K562 (cell line): ENCODE measurements at places on chromosomes 16 and 17. TPM values are rescaled to one million over a fixed set of nuclear protein-coding genes. Genes with fewer than 3 reads are reported as not detected.

DNA sequence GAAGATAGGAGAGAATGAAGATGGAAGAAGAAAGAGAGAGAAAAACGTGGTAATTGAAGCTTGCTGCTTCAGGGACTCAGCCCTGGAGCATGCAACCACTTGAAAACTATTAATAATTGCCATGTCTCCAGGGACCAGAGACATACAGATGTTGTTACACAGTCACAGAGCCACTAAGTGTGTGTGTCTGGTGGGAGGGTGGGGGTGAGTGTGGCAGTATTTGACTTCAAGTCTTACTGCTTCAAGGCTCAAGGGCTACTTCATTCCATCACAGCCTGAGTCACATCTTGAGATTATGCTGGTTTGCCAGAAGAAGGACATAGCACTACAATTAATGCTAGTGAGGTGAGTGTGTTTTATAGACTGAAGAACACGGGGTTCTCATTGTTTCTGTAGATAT, 202.2 kb downstream of the CDH8 start:
- H3K27me3 ChIP-seq = no peaks in the 10 kb centered on the region
- DNase-seq = no peak
- no peak overlapping the region for H3K4me3 ChIP-seq
- H3K36me3 ChIP-seq = no peaks in the 10 kb centered on the region

DNA sequence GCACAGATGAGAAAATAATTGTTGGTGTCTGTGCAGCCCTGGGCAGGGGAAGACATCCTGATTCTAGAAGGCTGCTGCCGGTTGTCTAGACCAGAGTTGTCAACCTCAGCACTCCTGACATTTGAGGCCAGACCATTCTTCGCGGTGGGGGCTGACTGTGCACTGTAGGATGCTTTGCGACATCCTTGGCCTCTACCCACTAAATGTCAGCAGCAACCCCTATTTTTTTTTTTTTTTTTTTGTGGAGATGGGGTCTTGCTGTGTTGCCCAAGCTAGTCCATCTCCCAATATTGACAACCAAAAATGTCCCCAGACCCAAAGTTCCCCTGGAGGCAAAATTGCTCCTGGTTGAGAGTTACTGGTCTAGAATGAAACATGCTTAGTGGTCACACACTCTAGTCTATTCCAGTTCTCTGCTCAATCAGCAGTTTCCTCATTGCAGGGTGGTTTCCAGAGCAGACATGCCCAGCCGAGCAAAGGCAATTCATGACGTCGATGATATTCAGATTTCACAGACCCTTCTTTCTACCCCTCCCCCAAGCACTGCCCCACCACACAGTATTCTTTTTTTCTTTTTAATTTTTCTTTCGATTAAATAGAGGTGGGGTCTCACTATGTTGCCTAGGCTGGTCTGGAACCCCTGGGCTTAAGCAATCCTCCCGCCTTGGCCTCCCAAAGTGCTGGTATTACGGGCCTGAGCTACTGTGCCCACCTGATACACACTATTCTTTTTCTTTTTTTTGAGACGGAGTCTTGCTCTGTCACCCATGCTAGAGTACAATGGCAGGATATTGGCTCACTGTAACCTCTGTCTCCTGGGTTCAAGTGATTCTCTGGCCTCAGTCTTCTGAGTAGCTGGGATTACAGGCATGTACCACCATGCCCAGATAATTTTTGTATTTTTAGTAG, 9.0 kb downstream of the C17orf99 start:
- H3K4me3 ChIP-seq = no peak overlapping the region
- no peak for DNase-seq
- H3K27ac ChIP-seq = no peak overlapping the region

- no peaks in the 10 kb centered on the region for H3K27me3 ChIP-seq
- H3K27ac ChIP-seq = no peak overlapping the region
- no peak for DNase-seq
- peaks cover 3% of the 10 kb centered on the region; the same call in 1 of the 2 replicates for H3K4me1 ChIP-seq
- H3K4me3 ChIP-seq = no peak overlapping the region
Measured at GRCh38 chr16:11042191-11042590, 97.8 kb downstream of the CLEC16A start.

The PLD6 gene
- total RNA-seq = 12.5 and 13.3 TPM in 2 replicates

- no peak overlapping the region for H3K27ac ChIP-seq
- DNase-seq = peak; percentile 71
- H3K27me3 ChIP-seq = no peaks in the 10 kb centered on the region
Measured at GRCh38 chr17:74089869-74090464, 113.5 kb upstream of the RPL38 start.

The CWC25 gene
- 16.5 and 17.4 TPM in 2 replicates for total RNA-seq

DNA sequence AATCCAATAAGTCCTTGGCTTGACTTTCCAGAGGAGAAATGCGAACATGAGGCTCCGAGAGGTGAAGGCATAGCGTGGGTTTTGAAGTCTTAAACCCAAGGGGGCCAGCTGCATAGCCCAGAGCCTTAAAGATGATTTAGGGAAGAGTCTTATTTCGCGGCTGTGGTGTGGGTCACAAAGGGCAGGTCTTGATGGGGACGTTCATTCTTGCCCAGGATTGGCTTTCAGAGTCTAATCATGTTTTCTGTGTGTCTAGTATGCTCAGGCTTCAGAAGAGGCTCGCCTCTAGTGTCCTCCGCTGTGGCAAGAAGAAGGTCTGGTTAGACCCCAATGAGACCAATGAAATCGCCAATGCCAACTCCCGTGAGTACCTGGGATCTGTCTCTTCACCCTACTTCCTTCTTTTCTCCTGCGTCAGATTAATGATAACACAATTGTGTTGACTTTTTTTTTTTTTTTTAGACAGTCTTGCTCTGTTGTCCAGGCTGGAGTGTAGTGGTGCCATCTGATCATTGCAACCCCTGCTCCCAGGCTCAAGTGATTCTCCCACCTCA, 951 bp downstream of the RPL19 start:
- peaks cover 34% of the 10 kb centered on the region for H3K4me1 ChIP-seq
- H3K36me3 ChIP-seq = peaks cover 46% of the 10 kb centered on the region
- peak overlapping the region; percentile 73 for H3K4me3 ChIP-seq
- peak overlapping the region; percentile 99 for H3K27ac ChIP-seq

DNA sequence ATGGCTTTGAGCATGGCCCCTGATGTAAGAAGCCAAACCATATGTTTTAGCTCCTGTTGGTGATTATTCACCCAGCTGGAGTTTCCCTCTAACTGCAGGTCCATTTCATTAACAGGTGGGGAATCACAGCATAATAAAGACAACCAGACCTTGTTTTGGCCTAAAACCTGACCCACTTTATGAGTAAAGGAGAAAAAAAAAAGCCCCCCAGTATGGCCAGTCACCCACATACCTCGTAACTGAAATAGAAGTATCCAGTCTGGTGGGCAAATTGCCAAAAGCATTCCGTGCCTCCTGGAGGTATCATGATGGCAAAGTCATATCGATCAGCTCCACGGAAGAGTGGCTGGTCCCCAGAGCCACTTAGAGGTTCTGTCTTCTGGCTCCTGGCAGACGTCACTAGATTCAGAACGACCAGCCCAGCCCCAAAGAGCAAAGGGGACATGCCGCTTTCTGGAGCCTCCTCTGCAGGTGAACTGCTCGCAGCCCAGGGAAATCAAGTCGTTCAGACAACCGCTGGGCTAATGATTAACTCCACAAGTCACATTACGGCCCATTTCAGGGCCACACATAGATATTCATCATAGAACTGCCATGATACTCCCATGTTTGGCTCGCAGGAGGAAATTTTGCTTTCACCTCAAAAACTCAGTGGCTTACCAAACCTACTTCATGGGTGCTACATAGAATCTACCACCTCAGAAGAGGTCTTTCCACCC, at the start of gene TMED6:
Gene TMED6, minus strand, starts transcription at position 478 of the 719 bp plus-strand sequence. Its CDS starts 33 bp downstream, at position 445.
- no peak within 1 kb of the TSS for H3K4me3 ChIP-seq
- H3K27ac ChIP-seq = no peak within 1 kb of the TSS
- no peaks in the 10 kb centered on the region for H3K27me3 ChIP-seq
- peaks cover 14% of the 10 kb centered on the region; the same call in 1 of the 3 replicates for H3K36me3 ChIP-seq
- no peaks in the 10 kb centered on the region for H3K4me1 ChIP-seq

The UBTF gene
- 90.1 and 93.9 TPM in 2 replicates for total RNA-seq

- H3K4me1 ChIP-seq = peaks cover 39% of the 10 kb centered on the region
- peak; percentile 46 for DNase-seq
- no peak overlapping the region for H3K4me3 ChIP-seq
- H3K36me3 ChIP-seq = peaks cover 2% of the 10 kb centered on the region; the same call in 1 of the 3 replicates
- no peak overlapping the region for H3K27ac ChIP-seq
Measured at GRCh38 chr17:66339561-66339960, 37.1 kb downstream of the PRKCA start.

GRCh38 chr17:29190592-29191207, 10.5 kb upstream of the MYO18A start:
- H3K4me1 ChIP-seq = no peaks in the 10 kb centered on the region; the same call in 2 of the 3 replicates
- DNase-seq = no peak
- H3K27me3 ChIP-seq = no peaks in the 10 kb centered on the region
- no peaks in the 10 kb centered on the region for H3K36me3 ChIP-seq
- H3K4me3 ChIP-seq = no peak overlapping the region

DNA sequence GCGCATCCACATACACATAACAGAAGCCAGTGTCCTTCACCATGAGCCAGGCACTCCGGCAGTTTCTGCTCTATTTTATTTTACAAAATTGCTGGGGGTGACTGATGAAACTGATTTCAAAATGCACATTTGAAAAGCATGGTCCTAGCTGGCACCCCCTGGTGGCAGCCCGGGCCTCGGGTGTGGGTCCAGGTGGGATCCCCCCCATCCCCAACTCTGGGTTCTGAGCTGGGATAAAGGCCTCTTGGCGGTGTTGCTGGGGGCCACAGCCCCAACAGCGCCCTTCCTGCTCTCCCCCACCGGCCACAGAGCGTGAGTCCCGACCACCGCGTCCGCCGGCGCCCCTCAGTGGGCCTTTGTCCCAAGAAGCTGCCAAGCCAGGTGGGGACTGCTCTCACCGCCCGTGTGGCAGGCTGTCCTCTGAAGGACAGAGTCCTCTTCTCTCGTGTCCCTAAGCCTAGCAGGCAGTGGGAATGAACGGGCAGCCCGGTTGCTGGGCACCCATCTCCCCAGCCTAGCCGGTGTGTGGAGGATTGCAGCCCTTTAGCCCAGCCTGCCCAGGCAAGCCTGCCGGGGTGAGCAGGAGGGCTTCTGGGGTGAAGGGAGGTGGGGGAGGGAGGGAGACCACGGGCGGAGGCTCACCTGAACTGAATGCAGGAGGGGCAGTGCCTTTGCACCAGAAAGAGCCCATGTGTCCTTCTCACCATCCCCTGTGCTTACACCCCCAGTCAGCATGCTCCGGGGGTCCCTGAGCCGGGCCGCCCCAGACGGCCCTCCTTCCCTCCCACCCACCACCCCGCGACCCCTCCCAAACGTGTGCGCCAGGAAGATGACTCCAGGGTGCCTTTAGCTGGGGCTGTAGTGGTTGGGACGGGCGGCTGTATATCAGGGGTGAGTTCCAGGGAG, 898 bp downstream of the SNAI3 start:
- no peaks in the 10 kb centered on the region for H3K36me3 ChIP-seq
- no peak overlapping the region; the same call in 2 of the 3 replicates for H3K27ac ChIP-seq
- H3K4me1 ChIP-seq = peaks cover 71% of the 10 kb centered on the region
- peak; percentile 73 for DNase-seq
- H3K27me3 ChIP-seq = no peaks in the 10 kb centered on the region

DNA sequence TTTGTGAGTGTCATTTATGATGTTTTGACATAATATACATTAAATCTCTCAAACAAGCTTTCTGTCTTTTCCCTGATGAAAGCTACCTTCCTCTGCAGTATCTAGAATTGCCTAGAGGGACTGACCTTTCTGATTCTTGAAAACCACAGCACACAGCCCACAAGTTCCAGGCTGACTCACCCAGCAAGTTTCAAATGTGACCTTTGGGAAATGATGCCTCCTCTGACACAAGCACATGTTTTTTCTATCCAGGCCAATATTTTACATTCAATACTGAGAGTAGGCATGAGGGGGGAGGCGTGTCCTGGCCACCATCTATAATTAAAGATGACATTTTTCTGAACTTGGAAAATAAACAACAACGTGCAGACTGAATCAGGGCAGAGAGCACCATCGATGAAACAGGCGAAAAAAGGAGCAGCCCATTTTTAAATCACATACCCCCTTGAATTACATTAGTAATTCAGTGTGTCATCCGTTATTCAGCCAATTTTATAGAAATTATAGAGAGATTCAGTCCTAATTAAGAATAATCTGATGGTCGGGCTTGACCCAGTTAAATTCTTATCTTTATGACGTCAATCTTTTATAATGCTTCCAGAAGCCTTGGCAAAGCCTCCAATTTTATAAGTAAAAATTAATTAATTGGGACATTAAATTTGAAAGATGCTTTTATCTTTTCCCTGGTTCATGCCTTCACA, 292.6 kb upstream of the CDH11 start:
- no peaks in the 10 kb centered on the region for H3K27me3 ChIP-seq
- no peak for DNase-seq
- H3K27ac ChIP-seq = no peak overlapping the region
- no peaks in the 10 kb centered on the region for H3K36me3 ChIP-seq
- H3K4me3 ChIP-seq = no peak overlapping the region

The VTN gene
- total RNA-seq = 0.86 and 2.3 TPM in 2 replicates

The CALB2 gene
- total RNA-seq = 0.20 TPM in 1 of 2 replicates, not detected in the other

The SNF8 gene
- 124 and 130 TPM in 2 replicates for total RNA-seq

GRCh38 chr16:65658349-65658748, 536.5 kb upstream of the CDH11 start:
- H3K4me3 ChIP-seq = no peak overlapping the region
- no peaks in the 10 kb centered on the region for H3K4me1 ChIP-seq
- DNase-seq = no peak
- no peaks in the 10 kb centered on the region for H3K36me3 ChIP-seq
- peaks cover 7% of the 10 kb centered on the region; the same call in 1 of the 2 replicates for H3K27me3 ChIP-seq
- no peak overlapping the region for H3K27ac ChIP-seq

GRCh38 chr17:4565209-4566141, 5.1 kb upstream of the GGT6 start:
- H3K27me3 ChIP-seq = no peaks in the 10 kb centered on the region; the same call in 2 of the 3 replicates
- H3K4me3 ChIP-seq = no peak overlapping the region
- no peaks in the 10 kb centered on the region; the same call in 2 of the 3 replicates for H3K4me1 ChIP-seq
- DNase-seq = peak; percentile 42
- no peak overlapping the region for H3K27ac ChIP-seq

The BCL7C gene
- total RNA-seq = 41.2 and 43.1 TPM in 2 replicates

DNA sequence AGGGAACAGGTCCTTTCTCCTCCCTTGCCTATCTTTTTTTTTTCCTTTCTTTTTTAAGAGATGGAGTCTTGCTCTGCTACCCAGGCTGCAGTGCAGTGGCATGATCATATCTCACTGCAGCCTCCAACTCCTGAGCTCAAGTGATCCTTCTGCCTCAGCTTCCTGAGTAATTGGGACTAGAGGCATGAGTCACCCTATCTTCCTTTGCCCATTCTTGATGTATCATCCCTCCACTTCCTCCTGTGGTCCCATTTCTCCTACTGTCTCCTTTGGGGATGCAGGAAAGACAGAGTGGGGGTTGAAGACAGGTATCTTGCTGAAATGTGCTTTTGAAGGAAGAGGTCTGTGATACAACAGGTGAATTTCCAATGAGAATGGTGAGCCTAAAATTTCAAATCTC, 5.5 kb downstream of the MYO19 start:
- peak overlapping the region; percentile 47; the same call in 2 of the 3 replicates for H3K27ac ChIP-seq
- peaks cover 95% of the 10 kb centered on the region for H3K36me3 ChIP-seq
- no peak overlapping the region for H3K4me3 ChIP-seq
- H3K27me3 ChIP-seq = no peaks in the 10 kb centered on the region
- peaks cover 17% of the 10 kb centered on the region for H3K4me1 ChIP-seq
